ENCODE measurements at places on chromosomes 13 and 19.

- peak; percentile 59 for DNase-seq
Measured at GRCh38 chr19:6772028-6772865, at the start of gene VAV1. TSS of gene VAV1 (plus strand) at chr19:6772708. CDS start at chr19:6772808, 100 bp downstream.

GRCh38 chr19:38690832-38691231 is 43.4 kb downstream of the ACTN4 start:
- no peak for DNase-seq

DNA sequence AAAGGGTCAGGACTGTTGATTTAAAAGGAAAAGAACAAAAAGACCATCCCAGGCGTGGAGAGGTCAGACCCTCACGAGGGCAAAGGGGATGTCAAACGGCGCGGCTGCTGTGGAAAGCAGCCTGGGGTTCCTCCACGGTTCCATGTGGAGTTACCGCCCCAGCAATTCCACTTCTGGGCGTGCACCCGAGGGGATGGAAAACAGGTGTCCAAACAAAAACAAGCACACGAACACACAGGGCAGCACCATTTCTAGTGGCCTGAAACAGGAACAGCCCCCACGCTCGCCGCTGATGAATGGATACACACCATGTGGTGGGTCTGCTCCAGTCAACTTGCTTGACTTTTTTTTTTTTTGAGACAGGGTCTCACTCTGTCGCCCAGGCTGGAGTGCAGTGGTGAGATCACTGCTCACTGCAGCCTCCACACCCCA is 11.2 kb downstream of the AP3D1 start:
- DNase-seq = no peak

DNA sequence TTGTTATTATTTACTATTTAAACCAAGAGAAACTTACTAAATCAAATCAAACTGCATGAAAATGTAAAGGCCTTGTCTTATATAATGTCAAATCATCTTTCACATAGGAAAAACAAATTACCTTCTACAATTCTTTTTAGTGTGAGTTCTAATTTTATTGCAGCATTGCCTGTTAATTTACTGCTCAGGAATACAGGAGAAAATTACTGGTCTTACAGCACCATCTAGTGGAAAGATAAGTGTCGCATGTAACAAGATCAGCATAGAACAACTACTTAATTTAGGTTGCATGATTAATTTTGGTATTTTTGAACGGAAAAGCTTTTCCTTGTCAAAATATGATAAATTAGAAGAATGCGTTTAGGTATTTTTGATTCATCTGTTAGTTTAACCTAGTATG is 502.7 kb downstream of the UQCRFS1 start:
- no peak for DNase-seq

DNA sequence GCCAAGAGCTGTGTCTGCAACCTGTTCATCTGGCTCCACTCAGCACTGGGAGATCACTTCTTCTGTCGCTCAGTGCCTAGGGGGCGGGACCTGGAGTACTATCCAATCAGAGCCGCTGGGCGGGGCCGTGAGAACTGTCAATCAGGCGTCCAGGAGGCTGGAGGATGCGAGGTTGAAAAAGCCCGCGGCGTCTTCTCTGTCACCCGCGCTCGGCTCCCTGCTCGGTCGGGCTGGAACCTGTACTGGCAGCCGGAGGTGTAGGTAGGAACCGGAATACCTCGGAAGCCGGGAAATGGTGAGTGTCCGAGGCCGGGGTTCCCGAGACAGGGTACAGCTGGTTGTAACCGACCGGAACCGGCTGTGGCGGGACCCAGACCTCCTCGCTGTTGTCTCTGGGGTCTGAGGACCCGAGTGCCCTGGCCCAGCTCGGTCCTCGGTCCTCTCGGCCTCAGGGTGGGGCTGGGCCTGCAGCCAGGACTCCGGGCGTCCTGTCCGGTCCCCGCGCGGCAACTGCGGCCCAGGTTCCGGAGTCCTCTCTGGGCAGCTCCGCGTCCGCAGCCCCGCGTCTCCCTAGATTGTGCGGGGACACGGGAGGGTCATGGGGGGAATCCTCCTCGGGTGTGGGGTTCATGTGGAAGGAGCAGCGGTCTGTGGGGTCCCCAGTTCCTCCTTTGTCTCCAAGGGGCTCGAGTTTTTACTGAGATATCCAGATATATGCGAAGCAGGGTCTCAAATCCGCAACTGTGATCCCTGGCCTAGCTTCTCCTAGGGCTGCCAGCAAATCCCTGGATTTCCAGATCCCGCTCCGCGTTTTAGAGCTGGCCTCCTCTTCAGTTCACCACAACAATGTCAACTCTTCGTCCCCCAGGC is 42.6 kb downstream of the ZNF627 start:
- peak; percentile 86 for DNase-seq

DNA sequence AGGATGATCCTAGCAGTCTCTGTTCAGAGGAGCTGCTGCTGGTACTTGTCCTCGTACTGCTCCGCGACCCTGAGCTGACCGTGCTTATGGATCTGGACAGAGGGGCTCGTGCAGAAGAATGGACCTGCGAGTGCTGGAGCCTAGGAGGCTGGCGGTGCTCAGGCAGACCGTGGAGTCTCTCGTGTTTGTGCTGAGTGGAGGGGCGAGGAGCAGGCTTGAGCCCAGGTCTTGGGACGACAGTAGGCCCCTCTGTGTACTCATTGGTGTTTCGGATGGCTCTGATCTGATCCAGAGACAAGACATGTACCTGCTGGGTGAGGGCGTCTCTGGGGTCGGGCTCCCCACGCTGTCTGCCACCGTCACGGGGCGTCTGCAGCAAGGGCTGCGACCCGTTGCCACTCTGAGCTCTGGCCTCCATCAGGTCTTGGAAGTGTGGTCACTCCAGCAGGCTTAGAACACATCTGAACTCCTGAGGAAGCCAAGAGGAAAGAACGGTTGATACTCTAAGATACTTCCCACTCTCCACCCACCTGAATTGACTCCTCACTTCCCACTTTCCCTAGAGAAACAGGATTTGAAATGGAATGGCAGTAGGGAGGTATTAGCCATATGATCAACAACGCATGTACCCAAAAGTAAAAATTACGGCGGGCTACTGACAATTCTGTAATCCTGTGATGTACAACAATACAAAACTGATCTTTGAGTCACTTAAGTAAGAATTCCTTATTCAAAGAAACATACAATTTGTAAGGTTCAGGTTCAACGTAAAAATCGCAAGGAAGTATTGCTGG is 3.4 kb downstream of the SPRY2 start:
- DNase-seq = no peak

GRCh38 chr19:47428177-47428894 is 9.0 kb upstream of the MEIS3 start:
- peak; percentile 62 for DNase-seq

DNA sequence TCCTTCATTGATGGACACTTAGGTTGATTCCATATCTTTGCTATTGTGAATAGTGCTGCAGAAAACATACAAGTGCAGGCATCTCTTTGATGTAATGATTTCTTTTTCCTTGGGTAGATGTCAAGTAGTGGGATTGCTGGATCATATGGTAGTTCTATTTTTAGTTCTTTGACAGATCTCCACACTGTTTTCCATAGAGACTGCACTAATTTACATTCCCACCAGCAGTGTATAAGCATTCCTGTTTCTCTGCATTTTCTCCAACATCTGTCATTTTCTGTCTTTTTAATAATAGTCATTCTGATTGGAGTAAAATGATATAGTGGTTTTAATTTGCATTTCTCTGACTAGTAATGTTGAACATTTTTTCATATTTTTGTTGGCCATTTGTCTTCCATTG is 116.7 kb downstream of the LMO7 start:
- DNase-seq = no peak

- DNase-seq = no peak
Measured at GRCh38 chr19:41195675-41196497, 2.9 kb downstream of the CYP2S1 start.

GRCh38 chr19:29517412-29517811 is 8.4 kb upstream of the VSTM2B start:
- DNase-seq = no peak

DNA sequence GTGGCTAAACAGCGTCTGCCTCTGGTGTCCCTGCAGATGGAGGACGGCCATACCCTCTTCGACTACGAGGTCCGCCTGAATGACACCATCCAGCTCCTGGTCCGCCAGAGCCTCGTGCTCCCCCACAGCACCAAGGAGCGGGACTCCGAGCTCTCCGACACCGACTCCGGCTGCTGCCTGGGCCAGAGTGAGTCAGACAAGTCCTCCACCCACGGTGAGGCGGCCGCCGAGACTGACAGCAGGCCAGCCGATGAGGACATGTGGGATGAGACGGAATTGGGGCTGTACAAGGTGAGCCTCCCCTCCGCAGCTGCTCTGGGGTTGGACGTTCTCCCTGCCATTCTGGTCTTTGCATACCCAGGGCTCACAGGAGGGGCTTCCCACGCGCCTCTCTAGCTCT is 19.9 kb downstream of the UHRF1 start:
- DNase-seq = no peak

- DNase-seq = no peak
Measured at GRCh38 chr19:13130886-13131490, 12.9 kb downstream of the NACC1 start.

DNA sequence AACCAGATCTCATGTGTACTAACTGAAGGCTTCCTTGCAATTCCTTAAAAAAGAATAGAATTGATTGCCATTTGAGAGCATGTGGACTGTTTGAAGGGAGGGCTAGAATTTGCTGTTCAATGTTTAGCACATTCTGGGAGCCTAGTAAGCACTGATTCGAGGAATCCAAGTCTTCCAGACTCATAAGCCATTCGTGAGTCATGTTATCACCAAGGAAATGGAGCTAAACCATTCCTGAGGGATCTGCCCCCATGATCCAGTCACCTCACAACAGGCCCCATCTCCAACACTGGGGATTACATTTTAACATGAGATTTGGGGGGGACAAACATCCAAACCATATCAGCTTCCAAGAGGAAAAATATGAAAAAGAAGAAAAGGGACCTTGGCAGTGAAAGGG is 276.4 kb downstream of the KCNRG start:
- DNase-seq = no peak

- DNase-seq = no peak
Measured at GRCh38 chr19:34188408-34188807, 16.1 kb downstream of the LSM14A start.

GRCh38 chr13:20016649-20017364 is 58.3 kb downstream of the ZMYM2 start:
- DNase-seq = no peak

DNA sequence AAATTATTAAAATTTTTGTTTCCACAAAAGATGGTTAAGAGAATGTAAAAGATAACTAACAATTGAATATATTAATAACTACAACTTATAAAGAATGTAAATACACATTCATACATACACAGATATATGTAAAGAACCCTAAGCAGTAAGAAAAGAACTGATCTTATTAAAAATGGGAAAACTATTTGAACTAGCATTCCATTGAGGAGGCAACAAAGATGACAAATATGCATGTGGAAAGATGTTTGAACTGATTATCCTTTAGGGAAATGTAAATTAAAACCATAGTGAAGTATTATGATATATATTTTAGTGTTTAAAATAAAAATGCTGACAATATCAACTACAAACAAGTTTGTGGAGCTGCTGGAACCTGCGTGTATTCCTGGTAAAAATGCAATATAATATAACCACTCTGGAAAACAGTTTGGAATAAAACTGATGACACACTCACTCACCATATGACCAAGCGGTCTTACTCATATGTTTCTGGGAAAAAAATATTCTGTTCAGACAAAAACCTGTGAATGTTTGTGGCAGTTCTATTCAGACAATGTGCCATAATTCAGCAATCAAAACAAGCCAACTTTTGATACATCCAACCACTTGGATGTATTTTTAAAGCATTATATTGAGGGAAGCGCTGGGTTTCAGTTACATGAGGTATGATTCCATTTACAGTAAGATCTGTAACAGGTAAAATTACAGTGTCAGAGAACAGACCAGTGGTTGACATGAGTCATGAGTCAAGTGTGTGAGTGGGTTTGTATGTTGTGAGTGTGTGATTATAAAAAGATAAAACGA is 694.4 kb upstream of the SLITRK5 start:
- DNase-seq = no peak

GRCh38 chr13:65943024-65943423 is 1287.1 kb downstream of the PCDH9 start:
- no peak for DNase-seq

GRCh38 chr19:19502808-19503602 is 12.3 kb downstream of the TSSK6 start:
- no peak for DNase-seq

- DNase-seq = no peak
Measured at GRCh38 chr13:22487932-22488331, 692.8 kb upstream of the SGCG start.

GRCh38 chr13:80726868-80727267 is 385.9 kb upstream of the SPRY2 start:
- DNase-seq = no peak

DNA sequence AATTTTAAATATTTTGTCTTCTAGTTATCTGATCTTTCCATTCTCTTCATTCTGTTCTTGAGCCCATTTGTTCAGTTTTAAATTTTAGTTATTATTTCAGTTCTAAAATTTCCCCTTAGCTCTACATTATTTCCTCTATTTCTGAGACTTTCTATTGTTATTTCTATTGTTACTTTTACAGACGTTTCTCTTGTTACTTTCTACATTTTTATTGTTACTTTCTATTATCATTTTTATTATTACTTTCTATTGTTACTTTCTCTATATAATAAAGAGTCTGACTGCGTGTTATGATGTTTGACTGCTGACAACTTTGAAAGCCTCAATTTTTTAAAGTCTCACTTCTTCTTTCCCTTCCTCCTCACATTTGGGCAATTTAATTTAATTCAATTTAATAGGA is 915.7 kb upstream of the PCDH20 start:
- DNase-seq = no peak

GRCh38 chr13:72170571-72170970 is 303.6 kb upstream of the DACH1 start:
- DNase-seq = no peak

DNA sequence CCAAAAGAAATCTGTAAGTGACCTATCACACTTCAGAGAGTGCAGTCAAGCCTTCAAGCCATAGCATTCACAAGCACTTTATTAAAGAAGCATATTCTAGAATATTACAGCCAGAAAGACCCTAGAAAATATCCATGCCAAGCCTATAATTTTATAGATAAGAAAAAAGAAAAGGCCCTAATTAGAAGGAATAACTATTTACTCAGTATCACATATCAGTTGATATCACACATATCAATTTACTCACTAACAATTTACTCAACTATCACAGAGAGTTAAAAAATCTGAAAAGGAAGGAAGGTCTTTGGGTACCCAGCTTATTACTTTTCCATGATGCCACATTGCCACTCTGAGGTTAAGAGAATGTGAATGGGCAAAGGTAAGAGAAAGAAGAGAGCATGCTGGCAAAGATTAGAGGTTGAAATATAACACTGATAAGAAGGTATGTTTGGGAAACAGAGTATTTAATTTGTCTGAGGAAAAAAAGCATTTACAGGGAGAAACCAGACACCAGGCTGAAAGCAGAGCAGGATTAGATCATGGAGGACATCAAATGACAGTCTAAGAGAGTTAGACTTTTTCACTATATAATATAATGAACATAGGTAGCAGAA is 186.2 kb downstream of the VWA8 start:
- DNase-seq = no peak

- no peak for DNase-seq
Measured at GRCh38 chr19:1841209-1841924, 6.9 kb downstream of the REXO1 start.

DNA sequence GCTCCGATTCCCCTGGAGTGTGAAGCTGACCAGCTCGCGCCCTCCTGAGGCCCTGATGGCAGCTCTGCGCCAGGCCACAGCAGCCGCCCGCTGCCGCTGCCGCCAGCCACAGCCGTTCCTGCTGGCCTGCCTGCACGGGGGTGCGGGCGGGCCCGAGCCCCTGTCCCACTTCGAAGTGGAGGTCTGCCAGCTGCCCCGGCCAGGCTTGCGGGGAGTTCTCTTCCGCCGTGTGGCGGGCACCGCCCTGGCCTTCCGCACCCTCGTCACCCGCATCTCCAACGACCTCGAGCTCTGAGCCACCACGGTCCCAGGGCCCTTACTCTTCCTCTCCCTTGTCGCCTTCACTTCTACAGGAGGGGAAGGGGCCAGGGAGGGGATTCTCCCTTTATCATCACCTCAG is 20.3 kb downstream of the CKM start:
- no peak for DNase-seq
